Suppressor macrophage treated with lipopolysaccharide for 1 hour (primary cell): ENCODE measurements at places on chromosomes 2 and 18.
A peak's percentile ranks its signal among the peaks of the same experiment; 100 is the strongest.

DNA sequence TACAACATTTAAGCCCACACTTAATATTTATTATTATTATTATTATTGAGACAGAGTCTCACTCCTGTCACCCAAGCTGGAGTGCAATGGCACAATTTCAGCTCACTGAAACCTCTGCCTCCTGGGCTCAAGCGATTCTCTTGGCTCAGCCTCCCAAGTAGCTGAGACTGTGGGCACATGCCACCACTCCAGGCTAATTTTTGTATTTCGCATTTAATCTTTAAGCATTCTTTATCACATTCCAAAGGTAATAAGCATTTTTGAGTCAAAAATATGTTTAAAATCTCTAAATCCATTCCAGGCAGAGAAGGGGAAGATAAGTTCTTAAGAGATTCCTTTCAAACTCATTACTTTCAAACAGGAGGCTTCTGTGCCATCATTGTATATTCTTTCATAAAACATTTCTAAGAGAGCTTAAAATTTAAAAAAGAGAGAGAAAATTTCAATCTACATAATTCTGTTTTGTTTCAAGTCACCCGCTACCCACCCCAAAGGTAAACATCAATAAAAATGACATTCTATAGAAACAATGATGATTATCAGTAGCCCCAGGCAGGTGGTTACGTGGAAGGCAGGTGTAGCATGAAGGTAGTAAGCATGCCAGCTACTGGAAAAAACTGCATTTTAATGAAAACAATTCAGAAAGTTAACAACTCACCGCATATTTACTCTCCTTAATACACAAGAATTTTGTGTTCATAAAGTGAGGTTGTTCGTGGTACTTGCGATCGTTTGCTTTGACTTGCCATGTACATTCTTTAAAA lies 84.4 kb upstream of the NARS1 start:
- no peak for DNase-seq

DNA sequence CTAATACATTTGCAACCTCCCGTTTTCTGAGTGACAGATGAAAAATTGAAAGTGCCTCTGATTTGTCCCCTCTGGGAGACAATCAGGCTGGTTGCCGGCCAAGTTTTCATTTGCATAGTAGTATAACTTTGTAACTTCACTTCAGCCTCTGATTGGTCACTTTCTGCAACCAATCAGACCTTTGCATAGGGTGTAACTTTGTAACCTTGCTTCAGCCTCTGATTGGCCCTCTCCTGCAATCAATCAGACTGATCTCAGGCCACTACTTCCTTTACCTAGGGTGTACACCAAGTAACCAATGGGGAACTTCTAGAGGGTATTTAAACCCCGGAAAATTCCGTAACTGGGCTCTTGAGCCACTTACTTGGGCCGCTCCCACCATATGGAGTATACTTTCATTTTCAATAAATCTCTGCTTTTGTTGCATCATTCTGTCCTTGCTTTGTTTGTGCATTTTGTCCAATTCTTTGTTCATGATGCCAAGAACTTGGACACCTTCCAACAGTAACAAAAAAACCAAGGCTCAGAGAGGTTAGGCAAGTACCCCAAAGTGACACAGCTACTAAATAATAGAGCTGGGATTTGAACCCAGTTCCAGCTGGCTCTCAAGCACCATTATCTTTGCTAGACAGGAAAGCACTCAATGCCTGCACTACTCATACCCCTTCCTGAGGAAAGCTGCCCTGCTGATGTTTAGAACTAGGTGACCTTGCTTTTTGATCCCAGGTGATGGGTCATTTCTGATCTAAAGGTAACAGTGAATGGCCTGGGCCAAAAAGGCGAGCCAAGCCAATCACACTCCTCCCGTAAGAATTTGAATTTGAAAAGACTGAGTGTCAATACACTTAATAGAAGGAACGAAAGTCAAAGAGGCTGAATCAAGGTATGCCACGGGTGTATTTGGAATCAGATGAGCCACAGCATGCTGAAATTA lies 10.9 kb upstream of the MYOM1 start:
- DNase-seq, result peak; percentile 5

DNA sequence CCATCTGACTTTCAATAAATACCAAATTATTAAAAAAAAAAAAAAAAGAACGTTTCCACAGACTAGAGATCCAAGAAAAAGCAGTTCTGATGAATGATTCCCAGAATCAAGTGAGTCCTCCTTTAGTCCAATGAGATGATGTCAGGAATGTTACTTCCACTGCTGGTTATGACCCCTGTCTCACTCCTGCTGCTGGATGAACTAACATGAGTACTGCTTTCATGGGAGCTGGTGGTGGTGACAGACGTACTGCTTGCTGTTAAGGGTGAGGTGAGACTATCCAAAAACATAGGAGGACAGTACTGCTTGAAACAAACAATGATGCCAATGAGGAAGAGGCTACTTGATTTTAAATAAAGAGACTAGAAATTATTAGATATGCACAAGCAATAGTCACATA lies 55.5 kb upstream of the ST8SIA5 start:
- DNase-seq, result peak; percentile 4

- DNase-seq, result no peak
These were observed 26.0 kb downstream of the TMEM127 start for GRCh38 chr2:96239745-96240264.

DNA sequence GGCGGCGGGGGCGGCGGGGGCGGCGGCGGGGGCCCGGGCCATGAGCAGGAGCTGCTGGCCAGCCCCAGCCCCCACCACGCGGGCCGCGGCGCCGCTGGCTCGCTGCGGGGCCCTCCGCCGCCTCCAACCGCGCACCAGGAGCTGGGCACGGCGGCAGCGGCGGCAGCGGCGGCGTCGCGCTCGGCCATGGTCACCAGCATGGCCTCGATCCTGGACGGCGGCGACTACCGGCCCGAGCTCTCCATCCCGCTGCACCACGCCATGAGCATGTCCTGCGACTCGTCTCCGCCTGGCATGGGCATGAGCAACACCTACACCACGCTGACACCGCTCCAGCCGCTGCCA lies 644 bp downstream of the ONECUT2 start:
- no peak for DNase-seq

GRCh38 chr2:99663641-99664040 lies 173.8 kb upstream of the REV1 start:
- no peak for DNase-seq

GRCh38 chr2:38584881-38585280 lies 17.8 kb downstream of the HNRNPLL start:
- DNase-seq, result no peak

DNA sequence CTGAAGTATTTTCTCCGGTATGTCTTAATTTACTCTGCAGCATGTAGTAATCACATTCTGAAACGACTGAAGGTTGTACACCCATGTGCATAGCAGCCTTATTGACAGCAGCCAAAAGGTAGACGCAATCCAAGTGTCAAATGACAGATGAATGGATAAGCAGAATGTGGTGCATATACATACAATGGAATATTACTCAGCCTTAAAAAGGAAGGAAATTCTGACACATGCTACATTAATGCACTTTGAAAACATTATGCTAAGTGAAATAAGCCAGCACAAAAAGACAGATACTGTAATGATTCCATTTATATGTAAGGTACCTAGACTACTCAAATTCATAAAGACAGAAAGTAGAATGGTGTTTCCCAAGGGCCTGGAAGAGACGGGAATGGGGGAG lies 88.0 kb upstream of the EFEMP1 start:
- no peak for DNase-seq

GRCh38 chr2:164917296-164917903 lies 37.9 kb downstream of the SLC38A11 start:
- peak; percentile 17 for DNase-seq

GRCh38 chr2:138922973-138923563 lies 142.9 kb upstream of the NXPH2 start:
- no peak for DNase-seq

- no peak for DNase-seq
These were observed 17.4 kb upstream of the SCG2 start for GRCh38 chr2:223619486-223620129.

DNA sequence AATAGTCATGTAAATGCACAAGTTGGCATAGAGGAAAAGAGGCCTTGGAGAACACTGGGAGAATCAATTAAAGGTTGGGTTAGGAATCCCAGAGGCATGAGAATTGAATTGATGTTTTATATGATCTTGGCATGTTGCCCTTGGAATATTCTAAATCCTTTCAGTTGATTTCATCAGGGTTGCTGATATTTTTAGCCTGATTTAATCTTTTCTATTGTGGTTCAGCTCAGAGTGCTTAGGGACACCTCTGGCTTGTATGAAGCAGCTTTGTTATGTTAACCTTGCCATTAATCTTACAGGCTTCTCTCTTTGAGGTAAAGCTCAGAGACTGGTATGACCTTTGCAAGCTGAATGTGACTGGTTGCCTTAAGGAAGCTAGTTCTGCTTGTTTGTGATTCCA lies 64.4 kb upstream of the LYPD6B start:
- DNase-seq, result no peak

DNA sequence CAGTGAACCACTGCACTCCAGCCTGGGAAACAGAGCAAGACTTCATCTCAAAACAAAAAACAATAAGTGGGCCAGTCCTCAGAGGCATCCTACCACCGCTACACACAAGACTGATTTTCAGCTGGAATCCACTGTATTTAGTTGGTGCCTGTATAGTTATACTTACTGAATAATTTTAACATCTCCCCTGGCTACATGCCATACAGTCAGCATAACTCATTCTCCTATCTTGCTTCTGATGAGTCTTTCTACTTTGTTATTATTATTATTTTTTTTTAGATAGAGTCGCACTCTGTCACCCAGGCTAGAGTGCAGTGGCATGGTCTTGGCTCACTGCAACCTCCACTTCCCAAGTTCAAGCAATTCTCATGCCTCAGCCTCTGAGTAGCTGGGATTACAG lies 19.9 kb upstream of the CAB39 start:
- no peak for DNase-seq

GRCh38 chr2:160394153-160394552 lies 99.5 kb downstream of the RBMS1 start:
- DNase-seq, result no peak

DNA sequence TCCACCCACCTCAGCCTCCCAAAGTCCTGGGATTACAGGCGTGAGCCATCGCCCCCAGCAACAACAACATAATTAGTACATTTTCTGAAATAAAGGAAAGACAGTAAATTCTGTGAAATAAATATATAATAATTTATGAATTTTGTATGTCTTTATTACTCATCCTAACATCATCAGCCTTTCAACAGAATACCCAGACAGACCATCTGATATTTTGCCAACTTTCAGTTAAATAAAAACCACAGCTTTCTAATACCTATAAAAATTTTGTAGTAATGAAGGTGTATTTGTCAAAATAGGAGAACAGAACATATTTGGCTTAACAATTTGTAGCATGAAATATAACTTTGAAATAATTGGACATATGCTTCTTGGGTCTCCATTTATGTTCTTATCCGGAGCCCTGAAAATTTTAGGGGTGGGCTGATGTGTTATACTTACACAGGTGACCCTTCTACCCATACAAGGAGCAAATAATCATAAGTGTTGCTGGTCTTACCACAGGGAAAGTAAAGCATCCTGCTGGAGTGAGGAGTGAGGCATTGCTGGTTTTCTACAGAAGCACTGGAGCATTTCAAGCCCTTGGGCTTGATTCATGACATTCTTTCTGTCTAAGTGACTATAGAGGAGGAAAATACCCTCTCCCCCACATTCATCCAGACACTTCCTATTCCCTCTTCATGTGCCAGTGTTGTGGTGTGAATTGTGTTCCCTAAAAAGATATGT lies 99.3 kb downstream of the SPOPL start:
- no peak for DNase-seq

GRCh38 chr2:189060096-189060642 lies 86.0 kb downstream of the COL3A1 start:
- no peak for DNase-seq

- DNase-seq, result peak; percentile 26
These were observed 65.1 kb downstream of the USP40 start for GRCh38 chr2:233501198-233502076.

DNA sequence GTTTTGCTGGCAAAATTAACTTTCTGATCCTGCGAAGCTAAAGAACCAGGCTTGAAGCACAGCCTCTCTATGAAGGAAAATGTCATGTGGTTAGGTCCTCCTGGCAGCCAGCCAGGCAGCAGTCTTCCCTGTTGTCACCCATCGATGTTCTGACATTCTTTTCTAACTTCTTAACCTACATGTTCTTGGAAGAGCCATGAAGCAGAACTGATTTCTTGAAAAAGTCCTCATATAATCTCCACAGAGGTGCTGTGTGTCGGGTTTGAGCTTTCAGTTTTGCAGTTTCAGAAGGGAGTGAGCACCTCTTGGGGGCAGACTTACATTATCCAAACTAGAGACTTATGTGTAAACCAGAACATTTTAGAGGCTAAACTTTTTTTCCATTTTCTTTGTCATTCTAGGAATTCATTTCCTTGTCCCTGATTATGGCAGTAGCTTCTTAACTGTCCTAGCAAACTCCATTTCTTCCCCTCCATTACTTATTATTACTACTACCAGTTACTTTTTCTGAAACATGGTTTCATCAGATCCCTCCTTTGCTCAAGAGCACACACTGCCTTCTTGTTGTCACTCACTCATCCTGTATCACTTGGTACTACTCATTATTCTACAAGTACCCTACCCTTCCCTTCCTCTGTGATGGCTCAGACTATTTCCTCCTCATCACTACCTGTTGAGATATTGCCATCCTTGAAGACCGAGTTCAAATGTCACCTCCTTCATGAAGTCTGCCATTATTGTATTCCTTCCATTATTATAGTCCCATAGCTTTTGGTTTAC lies 31.1 kb downstream of the DOK1 start:
- no peak for DNase-seq

- no peak for DNase-seq
These were observed 744.3 kb upstream of the SOX11 start for GRCh38 chr2:4947911-4948310.

GRCh38 chr2:222708274-222708710 lies 36.8 kb downstream of the MOGAT1 start:
- peak; percentile 88 for DNase-seq

DNA sequence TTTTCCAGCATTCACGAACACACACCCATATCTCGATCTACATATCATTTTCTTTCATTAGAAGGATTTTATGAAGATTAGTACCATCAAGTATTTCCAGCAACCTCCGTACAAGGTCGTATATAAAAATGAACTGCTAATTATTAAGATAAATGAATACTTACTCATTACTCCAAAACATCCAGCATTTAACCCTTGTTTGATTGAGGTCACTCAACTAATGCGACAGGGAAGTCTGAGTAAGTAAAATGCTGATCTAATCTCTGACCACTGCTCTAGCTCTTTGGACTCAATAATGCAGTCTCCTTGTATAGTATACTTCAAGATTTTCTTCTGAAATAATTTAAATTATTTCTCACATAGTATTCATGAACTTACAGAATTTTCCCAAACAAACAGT lies 2.0 kb downstream of the ABHD3 start:
- DNase-seq, result no peak

DNA sequence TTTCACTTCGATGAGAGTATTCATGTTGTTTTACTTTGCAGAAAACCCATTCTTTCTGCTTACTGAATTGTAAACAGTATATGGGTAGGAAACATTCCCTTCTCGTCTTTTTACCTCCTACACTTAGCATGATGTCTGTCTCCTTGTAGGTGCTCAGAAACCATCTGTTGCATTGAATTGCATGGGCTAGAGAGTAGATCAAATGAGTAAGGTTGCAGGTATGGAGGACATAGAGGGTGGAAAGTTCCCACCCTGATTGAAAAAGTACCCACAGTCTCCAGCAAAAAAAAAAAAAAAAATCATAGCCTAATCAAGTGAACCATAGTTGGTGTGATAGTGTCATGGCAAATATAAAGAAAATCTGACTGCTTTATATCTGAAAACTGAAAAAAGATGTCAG lies 1.7 kb downstream of the CYTIP start:
- no peak for DNase-seq

- no peak for DNase-seq
These were observed 52.6 kb downstream of the CXCR4 start for GRCh38 chr2:136065384-136065783.

GRCh38 chr2:172046080-172046678 lies 39.1 kb upstream of the DLX1 start:
- DNase-seq, result no peak
